ENCODE measurements at places on chromosomes 7 and 10.

GRCh38 chr10:17023386-17024298, 106.0 kb downstream of the CUBN start:
- no peak for DNase-seq

DNA sequence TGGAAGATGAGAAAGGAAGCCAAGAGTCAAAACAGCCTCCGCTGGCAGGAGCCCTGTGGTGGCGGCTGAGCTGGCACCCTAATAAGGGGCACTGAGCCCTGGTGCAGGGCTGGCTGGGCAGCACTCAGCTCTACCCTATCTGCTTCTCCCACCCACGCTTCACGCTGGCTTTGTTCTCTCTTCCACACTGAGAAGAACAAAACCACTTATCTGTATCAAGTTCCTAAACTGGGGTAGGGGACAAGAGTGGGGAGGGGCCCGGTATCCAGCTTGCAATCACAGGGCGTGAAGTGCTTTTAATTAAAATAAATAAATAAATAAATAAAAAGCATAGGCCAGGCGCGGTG, 52.1 kb downstream of the FAM53B start:
- no peak for DNase-seq

GRCh38 chr10:43674553-43675210, 26.0 kb upstream of the ZNF32 start:
- DNase-seq = no peak

DNA sequence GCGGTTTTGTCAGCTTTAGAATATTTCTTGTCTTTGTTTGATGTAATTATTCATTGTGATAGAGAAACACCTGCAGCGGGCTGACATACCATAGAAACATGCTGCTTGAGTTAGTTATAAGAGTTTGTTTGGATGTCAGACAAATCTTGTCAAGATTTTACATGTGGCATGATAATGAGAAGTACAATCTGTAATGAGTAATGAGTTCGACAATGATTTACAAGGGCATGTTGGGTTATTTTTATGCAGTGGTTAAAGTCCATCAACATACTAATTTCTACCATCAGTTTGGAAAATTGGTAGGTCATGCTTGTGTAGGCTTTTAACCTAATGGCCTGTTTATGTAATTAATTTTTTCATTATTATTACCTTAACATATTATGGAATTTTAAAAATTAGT, 31.3 kb downstream of the FZD1 start:
- no peak for DNase-seq

DNA sequence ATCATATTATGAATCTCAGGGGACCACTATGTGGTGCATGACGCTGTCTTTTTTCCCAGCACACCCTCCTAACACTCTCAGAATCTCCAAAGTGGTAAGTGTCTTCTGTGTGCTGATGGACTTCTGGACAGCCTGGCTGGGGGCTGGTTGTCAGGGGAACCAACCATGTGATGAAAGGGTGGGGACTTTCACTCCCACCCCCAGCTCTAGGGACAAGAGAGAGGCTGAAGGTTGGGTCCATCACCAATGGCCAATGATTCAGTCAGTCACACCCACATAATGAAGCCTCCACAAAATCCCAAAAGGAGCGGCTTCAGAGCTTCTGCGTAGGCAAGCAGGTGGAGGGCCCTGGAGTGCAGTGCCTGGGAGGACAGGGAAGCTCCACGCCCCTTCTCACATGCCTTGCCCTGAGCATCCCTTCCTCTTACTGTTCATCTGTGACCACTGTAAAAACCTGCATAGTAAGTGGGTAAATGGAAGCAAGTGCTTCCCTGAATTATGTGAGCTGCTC, 44.6 kb downstream of the RASGEF1A start:
- no peak for DNase-seq

- no peak for DNase-seq
Observed at GRCh38 chr7:76512941-76513816, 2.8 kb downstream of the UPK3B start.

DNA sequence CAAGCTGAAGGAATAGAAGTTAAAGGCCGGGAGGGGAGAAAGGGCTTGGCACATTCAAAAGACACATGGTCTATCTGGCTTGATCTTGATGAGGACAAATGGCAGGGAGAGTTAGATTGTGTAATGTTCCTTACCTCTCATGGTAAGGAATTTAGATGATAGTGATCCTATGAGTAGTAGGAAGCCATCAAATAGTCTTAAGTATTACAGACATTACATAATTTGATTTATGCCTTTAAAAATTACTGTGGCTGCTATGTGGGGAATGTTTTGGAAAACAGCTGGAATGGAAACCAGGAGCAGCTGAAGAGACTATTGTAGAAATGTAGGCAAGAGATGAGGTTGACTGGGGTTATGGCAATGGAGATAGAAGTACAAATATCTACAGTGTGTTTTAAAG, 351.3 kb upstream of the BMPER start:
- DNase-seq = no peak

DNA sequence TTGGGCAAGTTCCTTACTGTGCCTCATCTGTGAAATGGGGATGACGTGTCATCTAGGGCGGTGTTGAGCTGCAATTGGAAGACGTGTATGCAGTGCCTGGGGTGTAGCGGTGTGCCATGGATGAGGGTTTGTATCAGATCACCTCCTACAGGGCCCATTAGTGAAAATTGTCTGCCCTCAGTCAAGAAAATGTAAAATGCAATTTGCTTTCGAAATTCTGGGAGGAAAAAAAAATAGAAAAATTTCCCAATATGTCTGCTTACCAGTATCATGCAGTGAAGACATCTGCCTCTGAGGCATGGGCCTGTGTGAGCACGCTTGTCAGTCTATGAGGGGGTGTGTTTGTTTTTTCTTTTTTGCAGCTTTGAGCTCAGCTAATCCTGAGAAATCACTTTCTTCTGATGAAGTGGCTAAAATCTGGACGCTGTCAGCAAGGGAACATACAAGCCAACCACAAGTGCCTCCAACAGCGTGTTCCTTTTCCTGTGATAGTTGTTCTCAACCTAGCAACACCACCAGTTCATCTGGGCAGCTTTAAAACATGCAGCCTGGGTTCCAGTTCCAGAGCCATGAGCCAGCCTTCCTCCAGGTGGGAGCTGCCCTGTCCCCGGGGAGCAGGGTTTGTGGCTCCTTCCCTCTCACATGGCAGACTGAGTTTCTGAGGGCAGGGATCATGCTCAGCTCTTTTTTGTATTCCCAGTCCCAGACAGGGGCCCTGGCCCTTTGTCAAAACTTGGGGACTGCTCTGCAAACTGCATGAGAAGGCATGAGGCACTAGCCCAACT, 10.3 kb downstream of the FAM241B start:
- DNase-seq = no peak

GRCh38 chr7:50119815-50120637, 27.0 kb upstream of the ZPBP start:
- no peak for DNase-seq

DNA sequence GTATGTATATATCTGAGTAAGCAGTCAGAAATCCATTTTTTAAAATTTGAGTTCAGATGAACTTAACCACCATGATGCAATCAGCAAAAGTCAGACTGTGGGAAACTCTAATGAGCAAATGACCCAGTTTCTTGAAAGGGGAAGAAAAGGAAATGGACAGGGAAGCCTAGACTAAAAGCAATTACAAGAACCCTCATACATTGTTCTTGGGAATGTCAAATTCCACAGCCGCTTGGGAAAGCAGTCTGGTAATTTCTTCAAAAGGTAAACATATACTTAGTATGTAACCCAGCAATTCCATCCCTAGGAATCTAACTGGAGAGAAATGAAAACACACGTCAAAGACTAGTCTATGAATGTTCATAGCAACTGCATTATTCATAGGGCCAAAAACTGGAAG, 16.4 kb upstream of the FOXK1 start:
- DNase-seq = no peak

Measured in NCI-H526 (cell line).